ENCODE measurements at places on chromosomes 4 and X.

DNA sequence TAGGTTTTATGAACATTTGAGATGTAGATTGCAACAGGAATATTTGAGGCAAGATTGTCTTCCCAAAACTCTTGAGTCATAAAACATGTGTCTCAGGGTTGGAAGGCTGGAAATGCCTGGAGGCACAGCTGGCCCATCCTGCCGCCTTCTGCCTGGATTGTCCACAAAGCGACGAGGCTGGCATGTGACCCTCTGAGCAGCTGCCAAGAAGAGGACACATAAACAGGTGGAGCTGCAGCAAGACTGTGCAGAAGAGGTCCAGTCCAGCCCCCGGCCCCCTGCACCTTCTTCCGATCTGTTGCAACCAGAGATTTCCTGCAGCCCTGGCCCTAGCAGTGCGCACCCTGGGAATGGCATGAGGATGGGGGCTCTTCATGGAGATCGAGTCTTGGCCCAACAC, 101.9 kb upstream of the BCOR start:
- no peak for DNase-seq

GRCh38 chr4:87031920-87032319, 97.1 kb downstream of the AFF1 start:
- DNase-seq = no peak

DNA sequence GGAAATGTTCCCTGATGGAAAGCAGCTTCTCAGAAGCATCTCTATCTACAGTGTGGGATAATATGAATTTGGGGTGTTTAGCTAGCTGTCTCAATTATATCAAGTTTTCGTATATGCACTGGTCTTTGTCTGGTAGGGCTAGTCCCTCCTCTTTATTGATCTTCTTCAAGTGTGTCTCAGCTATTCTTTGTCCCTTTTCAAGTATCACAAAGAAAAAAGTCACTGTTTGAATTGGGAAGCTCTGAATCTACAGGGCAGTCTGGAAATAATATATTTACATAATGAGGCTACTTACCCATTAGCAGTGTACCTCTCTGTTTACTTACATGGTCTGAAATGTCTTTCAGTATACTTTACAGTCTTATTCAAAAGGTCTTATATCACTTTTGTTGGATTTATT, 526.0 kb downstream of the IL1RAPL1 start:
- DNase-seq = no peak

- DNase-seq = no peak
These were observed 100.7 kb downstream of the CRLF2 start for GRCh38 chrX:1111601-1112300.

DNA sequence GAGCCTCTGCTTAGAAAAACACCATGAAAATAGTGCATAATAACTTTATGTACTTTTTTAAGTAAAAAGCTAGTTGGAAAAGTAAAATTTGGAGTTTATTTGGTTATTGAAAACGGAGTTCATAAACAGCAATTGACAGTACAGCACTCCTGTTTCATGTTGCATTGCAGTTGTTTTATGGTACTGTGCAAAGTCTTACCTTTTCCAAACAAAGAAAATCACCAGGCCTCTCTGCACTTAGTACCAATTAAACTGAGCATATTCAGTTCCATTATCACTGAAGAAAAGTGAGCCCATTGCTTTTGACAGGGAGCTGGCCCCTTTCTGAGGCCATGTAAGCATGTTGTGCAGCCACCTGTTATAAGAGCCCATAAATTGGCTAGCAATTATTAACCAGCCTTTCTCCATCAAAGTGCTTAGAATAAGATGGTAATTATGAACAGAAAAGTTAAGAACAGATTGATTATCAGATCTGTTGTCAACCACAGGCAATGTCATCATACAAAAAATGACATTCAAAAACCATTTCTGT, 376.6 kb upstream of the EMCN start:
- no peak for DNase-seq

DNA sequence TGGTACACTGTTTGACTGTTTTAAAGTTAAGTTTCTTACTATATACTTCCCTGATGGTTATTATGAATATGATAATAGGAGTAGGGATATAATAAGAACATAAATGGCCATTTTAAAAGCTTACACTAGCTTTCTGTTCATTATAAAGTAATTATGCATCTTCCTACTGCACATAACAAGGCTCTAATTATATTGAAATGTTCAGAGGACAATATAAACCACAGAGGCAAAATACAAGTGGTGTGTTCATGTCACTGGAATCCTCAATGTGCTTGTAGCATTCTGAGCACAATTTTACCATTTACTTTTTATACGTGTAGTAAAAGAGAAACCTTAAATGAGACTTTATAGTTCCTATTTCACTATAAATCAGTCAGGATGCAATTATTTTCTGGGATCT, 268.3 kb downstream of the TMA16 start:
- DNase-seq = no peak

DNA sequence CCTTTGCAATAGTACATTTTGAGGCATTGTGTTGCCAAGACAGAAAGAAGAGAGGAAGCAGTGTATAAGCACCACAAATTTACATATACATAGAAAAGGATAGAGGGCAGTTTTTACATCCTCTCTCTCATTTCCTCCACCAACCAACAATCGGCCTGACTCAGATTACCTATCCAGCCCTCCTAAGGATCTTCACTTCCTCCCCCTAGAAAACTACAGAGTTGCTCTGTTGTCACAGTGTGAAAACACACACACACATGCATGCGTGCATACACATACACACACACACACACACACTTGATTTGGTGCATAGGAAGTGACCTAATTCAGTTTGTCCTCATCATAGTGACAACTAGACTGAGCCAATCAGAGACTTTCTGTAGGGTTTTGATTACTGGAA, 98.8 kb upstream of the SPRY1 start:
- no peak for DNase-seq

Data from suppressor macrophage treated with lipopolysaccharide for 1 hour (primary cell).